ENCODE measurements at places on chromosomes 6 and 20.

DNA sequence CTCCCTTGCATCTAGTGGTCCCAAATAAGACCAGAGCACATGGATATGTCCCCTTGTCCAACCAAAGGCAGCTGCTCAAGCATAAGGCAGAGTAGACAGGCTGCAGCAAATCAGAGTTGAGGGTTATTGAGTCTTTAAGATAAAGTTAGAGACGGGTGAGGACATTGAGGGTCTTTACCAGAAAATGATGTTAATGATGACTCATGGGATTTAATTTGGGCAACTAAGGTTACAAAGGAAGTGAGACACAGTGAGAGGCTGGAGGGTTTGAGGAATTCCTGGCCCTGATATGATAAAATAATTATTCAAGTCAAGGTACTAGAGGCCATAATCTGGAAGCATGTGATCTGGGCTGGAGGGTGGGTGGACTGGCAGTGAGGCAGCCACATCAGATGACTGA lies 133.6 kb downstream of the ALDH8A1 start:
- no peak for DNase-seq

DNA sequence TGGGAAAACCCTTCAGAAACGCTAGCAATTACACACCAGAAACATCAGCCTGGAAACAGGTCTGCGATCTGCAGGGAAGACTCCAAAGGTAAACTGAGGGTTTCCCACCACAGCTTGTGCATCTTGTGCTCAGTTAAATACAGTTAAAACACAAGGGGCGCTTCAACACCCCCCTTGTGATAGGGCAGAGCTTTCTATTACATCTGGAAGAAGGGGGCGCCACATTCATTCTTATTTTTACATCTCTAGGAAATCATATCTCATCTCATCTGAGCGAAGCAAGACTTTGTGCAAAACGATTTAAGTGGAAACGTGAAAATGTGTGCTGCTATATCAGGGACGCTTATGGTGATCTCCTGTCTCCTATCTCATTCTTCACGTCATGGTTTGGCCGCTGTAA lies 58.5 kb downstream of the PRND start:
- DNase-seq, result no peak

GRCh38 chr6:24915641-24916040 lies 20.1 kb downstream of the RIPOR2 start:
- DNase-seq, result no peak

- no peak for DNase-seq
Observed at GRCh38 chr6:128598571-128598970, 78.2 kb upstream of the PTPRK start.

DNA sequence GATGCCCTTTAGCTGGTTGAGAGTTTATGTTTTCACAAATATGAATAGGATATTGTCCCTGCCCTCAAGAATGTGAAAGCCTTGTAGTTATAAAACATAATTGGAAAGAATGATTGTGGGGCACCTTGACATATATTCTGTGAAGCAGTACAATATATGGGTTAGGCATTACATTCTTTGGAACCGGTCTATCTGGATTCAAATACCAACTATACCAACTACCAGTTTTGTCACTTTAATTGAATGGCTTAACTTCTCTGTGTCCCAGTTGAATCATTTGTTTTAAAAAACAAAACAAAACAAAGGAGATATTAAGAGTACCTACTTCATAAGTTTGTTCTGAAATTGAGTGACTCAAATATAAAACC lies 146.5 kb downstream of the TBC1D32 start:
- DNase-seq, result no peak

DNA sequence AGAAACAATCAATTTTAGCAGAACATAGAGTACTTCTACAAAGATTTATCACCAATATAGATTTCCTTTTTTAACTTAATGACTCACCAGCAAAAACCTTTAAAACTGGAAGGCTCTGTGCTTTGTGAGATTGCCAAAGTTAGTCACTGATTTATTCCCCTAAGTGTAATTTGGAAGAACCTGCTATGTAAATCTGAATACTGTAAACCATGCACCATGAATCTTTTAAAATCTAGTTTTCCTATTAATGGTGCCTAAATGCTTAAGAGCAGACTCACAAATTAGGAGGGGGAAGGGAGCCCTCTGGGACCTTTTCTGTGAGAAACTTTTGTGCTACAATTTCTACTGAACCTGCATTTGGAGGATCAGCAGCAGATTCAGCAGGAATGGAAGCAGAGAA lies 57.8 kb upstream of the PNRC1 start:
- DNase-seq, result no peak

GRCh38 chr20:39412091-39412490 lies 449.9 kb downstream of the DHX35 start:
- no peak for DNase-seq

GRCh38 chr20:42379385-42379784 lies 761.2 kb upstream of the CHD6 start:
- no peak for DNase-seq

GRCh38 chr20:20552076-20552475 lies 160.4 kb downstream of the RALGAPA2 start:
- DNase-seq, result no peak

GRCh38 chr6:155222506-155222905 lies 41.3 kb upstream of the CLDN20 start:
- no peak for DNase-seq

GRCh38 chr20:59350330-59351156 lies 50.1 kb downstream of the EDN3 start:
- no peak for DNase-seq

GRCh38 chr20:43341511-43341910 lies 116.2 kb upstream of the SRSF6 start:
- DNase-seq, result no peak

Measured in NK-92 treated with Interleukin-12 subunit alpha and Interleukin-12 subunit beta, amount 100 ng/mL, for 24 hours (cell line).